Activated T-helper 2 cell treated with anti-CD3 and anti-CD28 coated beads, Interferon-gamma antibody, Interleukin-2, Interleukin-4, amounts not matched to agents 10 μg/mL and 5 μg/mL and 100 μg/mL, durations not matched to agents 14 hours and 24 hours and 36 hours (primary cell): ENCODE measurements at places on chromosomes 6 and 20.

- DNase-seq: no peak
These were observed 11.5 kb downstream of the RBM24 start for GRCh38 chr6:17292600-17293133.

- DNase-seq: no peak
These were observed 142.7 kb downstream of the GJA10 start for GRCh38 chr6:90036963-90037362.

- no peak for DNase-seq
These were observed 133.4 kb upstream of the MYLIP start for GRCh38 chr6:15995493-15995892.

GRCh38 chr20:33826270-33826897 is 15.2 kb downstream of the CHMP4B start:
- DNase-seq: no peak

DNA sequence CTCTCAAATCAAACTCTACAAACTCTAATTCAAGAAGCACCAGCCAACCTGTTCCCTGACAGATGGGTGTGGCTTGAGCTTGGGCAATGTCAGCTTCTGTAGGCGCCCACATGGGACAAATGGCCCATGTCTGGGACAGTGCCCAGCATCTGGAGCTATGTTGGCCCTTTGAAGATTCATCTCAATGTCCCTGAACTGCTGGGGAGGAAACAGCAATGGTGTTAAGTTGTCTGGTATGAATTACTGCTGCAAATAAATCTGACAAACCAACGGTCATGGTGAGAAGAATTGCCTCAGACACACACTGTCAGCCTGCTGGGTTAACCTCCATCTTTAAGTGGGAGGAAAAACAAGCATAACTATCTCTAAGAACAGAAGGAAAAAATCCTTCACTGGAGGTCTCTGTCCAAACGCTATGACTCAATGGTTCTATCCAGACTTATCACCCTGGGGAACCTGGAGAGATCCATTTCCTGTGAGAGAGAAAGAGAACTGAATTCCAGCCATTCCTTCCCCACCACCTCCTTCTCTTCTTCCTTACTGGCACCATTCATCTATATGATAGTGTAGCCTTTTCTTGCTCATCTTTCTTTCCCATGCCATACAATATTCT is 274.9 kb downstream of the CDH26 start:
- DNase-seq: no peak
